ENCODE measurements at places on chromosomes 16 and 17.

DNA sequence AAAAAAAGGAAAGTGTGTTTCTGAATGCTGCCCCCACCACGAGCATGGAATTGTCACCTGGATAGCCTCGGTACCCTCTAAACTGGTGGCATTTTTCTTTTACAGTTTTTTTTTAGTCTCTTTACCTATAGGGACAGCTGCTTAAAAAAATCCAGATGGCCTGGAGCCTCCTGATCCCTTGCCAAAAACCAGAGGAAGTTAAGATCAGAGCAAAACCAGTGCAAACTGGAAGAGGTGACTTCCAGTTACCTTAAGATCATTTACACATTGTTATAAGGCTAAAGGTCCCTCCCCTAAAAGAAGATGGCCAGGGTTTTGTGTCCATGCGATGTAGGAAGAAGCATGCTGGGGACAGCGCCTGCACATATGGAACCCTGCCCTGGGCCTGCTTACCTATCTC, 3.5 kb downstream of the MEFV start:
- DNase-seq, result no peak

- DNase-seq, result no peak
These were observed 305.0 kb upstream of the MON1B start for GRCh38 chr16:76885776-76886537.

- DNase-seq, result no peak
These were observed 7.8 kb downstream of the ITGA3 start for GRCh38 chr17:50063561-50064252.

DNA sequence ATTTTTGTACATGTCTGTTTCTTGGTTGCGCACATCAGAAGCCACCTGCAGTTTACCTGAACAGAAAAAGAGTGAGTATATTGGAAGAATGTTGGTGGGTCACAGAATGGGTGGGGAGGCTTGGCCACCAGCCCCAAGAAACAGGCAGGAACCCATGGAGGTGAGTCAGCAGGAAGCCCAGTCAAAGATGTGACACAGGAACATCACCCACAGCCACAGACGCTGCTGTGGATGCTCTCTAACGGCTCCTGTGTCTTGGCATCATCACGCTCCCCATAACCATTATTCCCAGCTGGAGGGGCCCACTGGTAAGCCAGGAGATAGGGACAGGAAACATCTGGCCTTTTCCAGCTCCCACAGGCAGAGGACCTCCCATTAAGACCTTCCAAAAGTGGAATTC, 94.0 kb upstream of the WSB1 start:
- DNase-seq, result no peak

Measured in NCI-H1092 treated with DMSO at 0.1 percent for 48 hours (cell line).